ENCODE measurements at places on chromosomes 3 and 15.
A peak's percentile ranks its signal among the peaks of the same experiment; 100 is the strongest.

DNA sequence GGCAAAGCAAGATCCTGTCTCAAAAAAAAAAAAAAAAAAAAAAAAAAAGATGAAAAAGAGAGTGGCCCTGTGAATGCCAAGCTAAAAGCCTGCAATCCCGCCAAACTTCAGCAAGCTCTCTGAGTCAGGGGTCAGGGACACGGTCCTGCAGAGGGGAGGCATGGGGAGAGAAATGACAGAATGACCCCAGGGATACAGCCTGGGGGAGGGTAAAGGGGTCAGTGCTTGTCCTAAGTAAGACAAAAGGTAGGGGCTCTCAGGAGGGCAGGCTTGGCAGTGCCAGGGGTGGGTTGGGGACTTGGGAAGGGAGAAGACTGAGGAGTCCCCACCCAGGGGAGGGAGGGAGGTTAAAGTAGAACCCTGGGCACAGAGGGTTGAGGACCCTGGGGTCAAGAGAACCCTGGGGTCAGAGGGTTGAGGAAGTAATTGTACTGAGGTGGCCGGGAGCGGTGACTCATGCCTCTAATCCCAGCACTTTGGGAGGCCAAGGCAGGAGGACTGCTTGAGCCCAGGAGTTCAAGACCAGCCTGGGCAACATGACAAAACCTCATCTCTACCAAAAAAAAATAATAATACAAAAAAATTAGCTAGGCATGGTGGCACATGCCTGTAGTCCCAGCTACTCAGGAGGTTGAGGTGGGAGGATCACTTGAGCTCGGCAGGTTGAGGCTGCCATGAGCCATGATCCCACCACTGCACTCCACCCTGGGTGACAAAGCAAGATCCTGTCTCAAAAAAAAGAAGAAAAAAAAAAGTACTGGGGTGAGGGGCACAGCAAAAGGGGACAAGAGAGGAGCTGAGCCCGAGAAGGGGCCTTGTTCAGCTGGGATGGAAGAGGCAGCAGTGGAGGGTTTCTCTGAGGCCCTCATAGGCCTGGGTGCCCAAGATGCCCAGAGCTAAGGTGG is 5.2 kb upstream of the SEMA3B start:
- DNase-seq: no peak

DNA sequence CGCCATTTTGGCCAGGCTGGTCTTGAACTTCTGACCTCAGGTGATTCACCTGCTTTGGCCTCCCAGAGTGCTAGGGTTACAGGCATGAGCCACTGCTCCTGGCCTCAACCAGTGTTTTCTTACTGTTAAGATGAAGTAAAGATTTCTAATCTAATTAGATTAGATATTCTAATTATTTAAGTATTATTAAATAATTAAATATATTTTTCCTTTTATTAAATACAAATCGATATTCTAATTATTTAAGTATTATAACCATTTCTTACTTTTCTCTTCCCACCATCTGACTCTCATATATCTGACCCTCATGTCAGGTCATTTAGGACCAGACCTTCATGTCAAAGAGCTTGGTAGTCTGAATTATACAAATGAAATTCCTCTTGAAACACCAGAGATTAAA is 1291.9 kb upstream of the EPHA6 start:
- DNase-seq: no peak

DNA sequence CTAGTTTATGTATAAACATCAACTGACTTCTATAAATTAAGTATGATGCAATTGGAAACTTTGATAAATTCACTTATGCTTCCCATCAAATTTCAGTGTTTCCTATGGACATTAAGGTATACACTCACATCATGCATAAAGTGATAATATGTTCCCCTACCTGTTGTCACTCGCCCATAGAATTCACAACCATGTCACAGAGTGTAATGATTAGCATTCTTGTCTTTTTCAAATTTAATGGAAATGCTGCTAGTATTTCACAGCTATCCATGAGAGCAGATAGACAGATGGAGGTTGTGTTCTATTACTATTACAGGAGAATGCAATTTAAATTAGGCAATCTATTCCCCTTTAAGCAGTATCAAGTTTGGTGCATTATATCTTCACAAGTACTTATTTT is 984 bp downstream of the PLSCR4 start:
- DNase-seq: no peak

DNA sequence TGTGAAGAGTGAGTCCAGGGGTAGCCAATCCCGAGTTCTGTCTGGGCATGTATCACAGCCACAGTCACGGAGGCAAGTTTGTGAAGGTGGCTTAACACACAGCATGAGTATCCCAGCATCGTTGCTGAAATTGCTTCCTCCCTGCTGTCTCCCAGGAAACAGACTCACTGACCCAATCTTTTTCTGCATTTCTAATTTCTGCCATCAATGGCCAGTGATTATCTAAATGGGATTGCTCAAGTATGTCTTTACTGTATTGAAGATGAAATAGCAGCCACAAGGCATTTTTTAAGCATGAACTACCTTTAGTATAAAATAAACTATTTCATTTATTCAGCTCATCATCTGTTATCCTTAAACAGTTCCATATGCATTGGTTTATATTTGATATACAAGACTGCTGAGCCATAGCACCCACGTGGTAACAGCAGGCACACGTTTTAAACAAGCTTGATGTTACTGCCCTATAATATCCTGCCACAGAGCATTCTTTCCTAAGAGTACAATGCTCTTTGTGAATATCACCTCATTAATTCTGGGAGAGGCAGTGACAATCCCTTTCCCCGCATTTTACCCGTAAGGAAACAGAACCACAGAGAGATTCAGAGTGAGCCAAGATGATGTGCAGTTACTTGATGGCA is 276.6 kb upstream of the THBS1 start:
- DNase-seq: peak; percentile 98

- DNase-seq: no peak
Observed at GRCh38 chr3:74787011-74787410, 172.6 kb upstream of the CNTN3 start.

DNA sequence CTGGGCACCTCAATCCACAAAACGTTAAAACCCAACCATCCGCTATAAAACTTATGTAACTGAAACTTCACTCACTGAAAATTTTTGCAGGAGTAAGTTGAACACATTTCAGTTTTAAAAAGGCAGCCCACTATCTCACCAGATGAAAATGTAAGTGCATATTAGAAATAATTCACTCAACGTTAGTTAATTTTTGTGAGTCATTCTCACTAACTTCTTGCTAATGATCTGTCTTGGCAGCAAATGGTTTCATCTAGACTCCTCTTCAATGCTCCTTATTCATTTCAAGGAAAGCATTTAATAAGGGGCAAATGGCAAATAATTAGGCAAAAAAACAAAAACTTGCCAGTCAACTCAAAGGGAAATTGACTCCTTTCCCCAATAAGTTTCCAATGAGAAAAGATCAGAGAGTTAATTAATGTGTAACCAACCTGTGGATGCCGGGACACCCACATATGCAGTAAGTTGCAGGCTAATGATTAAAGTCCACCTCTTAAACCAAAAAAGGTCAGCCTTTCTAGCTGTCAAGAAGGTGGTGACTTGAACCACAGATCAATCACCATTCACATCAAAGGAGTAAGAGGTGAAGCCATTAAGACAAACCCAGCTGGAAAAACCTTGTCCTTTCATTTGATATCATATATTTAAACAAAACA is 22.9 kb upstream of the PRICKLE2 start:
- no peak for DNase-seq

DNA sequence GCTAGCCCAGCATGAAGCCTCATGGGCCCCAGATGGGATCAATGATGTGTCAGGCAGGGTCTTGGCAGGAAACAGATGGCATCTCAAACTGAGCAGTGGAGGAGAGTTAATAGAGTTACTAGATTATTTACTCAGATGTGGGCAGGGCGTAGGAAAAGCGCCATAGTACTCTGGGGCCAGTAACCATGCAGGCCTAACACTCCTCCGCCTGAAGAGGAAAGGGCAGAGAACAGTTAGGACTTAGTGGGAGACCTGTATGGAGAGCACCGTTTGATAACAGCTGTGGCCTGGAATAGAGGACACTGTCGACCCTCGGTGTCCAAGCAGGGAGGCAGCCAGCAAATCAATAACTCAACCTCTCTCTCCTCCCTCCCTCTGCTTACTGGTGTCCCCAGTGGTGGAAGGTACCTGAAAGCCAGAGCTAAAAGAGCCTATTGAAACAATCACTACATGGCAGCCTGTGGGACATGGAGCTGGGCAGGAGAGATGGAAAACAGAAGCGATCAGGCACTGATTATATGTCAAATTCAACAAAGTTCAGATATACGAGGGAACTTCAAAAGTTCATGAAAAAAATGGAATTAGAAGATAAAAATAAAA is 111.4 kb upstream of the CCNL1 start:
- no peak for DNase-seq

GRCh38 chr3:145857956-145858355 is 303.0 kb downstream of the PLOD2 start:
- DNase-seq: no peak

DNA sequence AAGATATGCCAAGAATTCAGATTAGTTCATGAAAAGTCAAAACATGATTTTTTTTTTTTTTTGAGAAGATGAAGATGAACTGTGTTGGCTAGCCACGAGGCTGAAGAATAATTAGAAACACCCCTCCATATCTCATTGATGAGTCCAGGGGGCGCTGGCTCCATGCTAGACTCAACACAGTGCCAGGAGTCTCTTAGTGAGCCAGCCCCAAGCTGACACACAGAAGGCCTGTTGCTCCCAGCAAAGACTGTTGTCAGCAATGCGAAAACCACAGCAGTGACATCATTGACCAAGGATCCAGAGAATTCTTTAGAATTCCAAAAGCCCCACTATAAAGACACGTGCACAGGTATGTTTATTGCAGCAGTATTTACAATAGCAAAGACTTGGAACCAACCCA is 185.2 kb downstream of the ANXA2 start:
- peak; percentile 18 for DNase-seq

DNA sequence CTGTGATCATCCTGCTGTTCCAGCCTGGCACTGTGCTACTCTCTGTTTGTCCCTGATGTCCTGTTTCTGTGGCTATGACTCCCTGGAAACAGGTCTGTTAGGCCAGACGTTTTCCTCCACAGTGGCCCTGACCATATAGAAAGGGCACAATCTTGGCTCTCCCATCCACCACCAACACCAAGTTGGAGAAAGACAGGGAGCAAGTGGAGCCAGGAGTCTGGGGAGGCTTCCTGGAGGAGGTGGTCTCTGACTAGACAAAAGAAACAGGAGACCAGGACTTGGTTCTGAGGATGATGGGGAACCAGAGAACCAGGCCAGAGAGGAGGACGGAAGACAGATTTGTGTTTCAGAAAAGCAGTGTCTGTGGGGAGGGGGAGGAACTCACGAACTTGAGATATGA is 49.2 kb upstream of the SMAD6 start:
- no peak for DNase-seq

GRCh38 chr3:172384836-172385235 is 63.4 kb downstream of the GHSR start:
- no peak for DNase-seq

GRCh38 chr3:123424321-123424998 is 24.4 kb downstream of the ADCY5 start:
- no peak for DNase-seq

DNA sequence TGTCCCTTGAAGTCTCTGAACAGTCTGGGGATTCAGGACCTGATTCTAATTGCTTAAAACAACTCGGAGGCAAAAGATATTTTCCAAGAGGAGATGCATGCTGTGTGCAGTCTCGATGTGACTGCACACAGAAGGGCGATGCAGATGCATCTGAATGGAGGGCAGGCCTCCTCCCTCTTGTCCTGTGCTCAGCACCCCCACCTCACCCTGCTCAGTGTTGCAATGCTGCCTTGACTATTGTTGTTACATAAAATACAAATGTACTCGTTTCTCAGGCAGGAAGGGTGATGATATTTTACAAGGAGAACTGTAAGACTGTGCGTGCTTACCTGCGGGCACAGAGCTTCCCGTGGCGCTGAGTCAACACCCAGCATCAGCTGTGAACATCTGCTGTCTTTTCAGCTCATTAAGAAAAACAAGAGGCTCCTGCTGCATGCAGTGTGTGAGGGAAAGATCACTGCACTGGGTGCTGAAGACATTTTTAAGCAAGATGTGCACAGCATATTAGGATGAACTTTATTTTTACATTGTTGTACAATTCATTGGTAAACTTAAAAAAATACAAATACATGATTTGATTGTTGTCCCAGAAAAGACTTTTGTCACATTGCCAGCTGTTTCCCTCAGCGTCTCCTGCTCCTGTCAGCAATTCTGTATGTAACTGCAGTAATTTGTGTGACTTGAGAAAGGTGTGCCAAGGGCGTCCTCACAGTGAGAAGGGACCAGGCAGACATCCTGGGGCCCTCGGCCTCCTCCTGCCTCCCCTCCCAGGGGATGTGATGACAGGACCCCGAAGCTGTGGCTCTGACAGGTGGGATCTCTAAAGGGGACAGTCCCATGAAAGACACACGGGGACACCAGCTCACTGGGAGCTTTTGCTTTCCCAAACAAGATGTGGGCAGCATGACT is 56.3 kb upstream of the RPL32 start:
- no peak for DNase-seq

- peak; percentile 87 for DNase-seq
Observed at GRCh38 chr15:68384451-68385239, 47.3 kb downstream of the ITGA11 start.
